Activated CD8-positive, alpha-beta T cell treated with anti-CD3 and anti-CD28 coated beads for 36 hours (primary cell): ENCODE measurements at places on chromosomes 2 and 18. TPM values are rescaled to one million over a fixed set of nuclear protein-coding genes. Genes with fewer than 3 reads are reported as not detected.

Gene LRRC30
- not detected for total RNA-seq

Gene POTEJ
- total RNA-seq, result not detected

Gene CCDC85A
- not detected for total RNA-seq

Gene SPEG
- total RNA-seq, result 2.3 TPM

Gene FBLN7
- total RNA-seq, result 7.9 TPM

Gene ALPP
- total RNA-seq, result not detected

Gene CCDC121
- total RNA-seq, result 0.40 TPM

Gene KYNU
- not detected for total RNA-seq

Gene ALLC
- total RNA-seq, result not detected

Gene DSC2
- total RNA-seq, result not detected

Gene TOGARAM2
- total RNA-seq, result 2.3 TPM
